ENCODE measurements at places on chromosomes 2 and 18.
A peak's percentile ranks its signal among the peaks of the same experiment; 100 is the strongest.

DNA sequence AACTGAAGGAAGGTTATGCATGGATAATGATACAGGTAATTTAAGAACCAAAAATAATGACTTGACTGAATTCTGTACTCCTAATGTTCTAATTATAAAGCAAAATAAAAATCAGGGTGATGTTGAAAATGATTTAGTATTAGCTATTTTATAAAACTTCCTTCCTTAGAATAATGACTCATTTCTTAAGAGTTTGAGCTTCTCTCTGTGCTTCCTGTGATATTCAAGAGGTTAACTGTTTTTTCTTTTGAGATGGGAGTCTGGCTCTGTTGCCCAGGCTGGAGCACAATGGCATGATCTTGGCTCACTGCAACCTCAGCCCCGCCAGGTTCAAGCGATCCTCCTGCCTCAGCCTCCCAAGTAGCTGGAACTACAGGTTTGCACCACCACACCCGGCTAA lies 14.8 kb downstream of the HADHA start:
- no peak for DNase-seq

DNA sequence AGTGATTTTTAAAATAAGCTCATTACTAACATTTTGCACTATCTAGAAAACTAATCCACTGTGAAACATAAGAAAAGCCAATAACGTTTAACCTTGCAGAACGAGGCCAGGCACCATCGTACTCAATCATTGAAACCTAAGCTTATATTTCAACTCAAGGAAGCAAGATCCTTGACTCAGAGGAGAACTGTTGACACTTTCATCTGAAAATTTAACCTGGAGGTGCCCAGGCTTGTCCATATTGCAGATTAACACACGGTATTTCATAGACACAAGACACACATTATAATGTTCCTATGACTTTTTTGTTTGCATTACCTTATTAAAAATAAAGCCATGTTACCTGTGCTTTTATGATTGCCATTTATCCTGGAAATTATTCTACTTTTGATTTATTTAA lies 89.6 kb downstream of the ZNF385B start:
- no peak for DNase-seq

GRCh38 chr18:57249179-57249578 lies 102.3 kb downstream of the BOD1L2 start:
- no peak for DNase-seq

DNA sequence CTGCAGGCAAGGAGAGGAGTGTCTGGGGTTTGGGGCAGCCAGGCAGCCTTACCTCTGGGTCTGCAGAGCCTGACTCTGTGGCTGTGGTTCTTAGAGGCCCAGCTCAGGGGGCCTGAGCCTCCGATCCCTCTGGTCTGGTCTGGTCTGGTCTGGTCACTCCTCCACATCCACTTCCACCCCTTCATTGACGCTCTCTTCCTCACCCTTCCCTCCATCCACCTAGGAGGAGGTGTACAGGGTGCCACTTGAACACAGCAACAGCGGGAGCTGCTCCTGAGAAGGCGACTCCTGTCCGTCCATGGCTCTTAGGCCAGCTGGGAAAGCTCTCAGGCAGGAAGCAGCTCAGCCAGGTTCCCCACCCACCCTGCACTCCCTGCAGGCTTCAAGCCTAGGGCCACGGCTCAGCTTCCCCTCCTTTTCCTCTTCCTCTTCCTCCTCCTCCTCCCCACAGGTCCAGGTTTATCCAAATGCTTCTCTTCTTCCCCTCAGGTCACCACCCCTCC lies 16.9 kb downstream of the GPR55 start:
- DNase-seq: no peak

- no peak for DNase-seq
Measured at GRCh38 chr2:205564346-205565141, 117.8 kb upstream of the NRP2 start.

DNA sequence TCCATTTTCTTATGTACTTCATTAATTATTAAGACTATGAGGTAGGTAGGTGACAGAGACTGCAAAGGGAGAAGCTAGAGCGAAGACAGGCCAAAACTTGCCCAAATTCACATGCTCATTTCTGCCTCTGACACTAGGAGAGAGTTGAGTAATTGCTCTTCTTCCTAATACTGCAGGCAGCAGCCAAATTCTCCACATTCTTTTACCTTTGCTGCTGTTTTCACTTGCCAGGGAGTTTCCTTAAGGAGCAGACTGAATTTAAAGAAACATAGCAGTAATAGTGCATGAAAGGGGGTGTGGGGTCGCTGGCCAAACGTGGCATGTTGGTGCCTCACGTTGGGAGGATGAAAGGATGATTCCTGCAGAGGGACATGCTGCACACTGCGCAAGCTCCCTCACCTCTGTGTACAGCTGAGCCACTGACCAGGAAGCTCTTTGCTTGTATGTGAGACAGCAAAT lies 12.3 kb downstream of the CRIM1 start:
- DNase-seq: no peak

DNA sequence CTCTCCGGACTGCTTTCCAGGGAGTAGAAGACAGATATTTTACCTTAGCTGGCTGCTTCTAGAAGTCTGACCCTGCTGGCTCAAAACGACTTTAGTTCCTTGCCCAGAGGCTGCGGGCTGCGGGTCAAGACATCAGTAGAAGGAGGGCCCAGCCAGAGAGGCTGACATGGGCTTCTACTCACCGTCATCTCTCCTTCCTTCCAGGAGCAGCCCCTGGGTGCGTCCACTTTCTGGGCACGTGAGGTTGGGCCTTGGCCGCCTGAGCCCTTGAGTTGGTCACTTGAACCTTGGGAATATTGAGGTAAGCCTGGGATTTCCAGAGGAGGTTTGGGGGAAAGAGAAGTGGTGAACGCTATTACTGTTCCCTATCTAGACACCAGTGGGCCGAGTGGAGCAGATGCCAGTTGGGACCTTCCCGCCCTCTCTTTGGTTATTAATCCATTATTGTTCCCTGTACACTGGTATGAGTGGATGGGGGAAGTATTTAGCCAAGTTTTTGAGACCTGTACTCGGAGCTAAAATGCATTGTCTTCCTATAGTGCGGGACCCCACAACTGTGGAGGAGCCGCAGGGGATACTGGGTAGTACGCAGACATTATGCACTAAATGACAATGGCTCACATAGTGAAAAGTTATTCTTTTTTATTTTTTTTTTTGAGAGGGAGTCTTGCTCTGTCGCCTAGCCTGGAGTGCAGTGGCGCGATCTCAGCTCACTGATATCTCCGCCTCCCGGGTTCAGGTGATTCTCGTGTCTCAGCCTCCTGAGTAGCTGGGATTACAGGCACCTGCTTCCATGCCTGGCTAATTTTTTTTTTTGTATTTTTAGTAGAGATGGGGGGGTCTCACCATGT lies 26.3 kb upstream of the CASP8 start:
- DNase-seq: no peak

- no peak for DNase-seq
Measured at GRCh38 chr2:23555944-23556343, 171.0 kb downstream of the KLHL29 start.

GRCh38 chr2:73225513-73226360 lies 7.3 kb downstream of the PRADC1 start:
- no peak for DNase-seq

GRCh38 chr2:228507870-228508269 lies 326.4 kb upstream of the SPHKAP start:
- DNase-seq: peak; percentile 7

DNA sequence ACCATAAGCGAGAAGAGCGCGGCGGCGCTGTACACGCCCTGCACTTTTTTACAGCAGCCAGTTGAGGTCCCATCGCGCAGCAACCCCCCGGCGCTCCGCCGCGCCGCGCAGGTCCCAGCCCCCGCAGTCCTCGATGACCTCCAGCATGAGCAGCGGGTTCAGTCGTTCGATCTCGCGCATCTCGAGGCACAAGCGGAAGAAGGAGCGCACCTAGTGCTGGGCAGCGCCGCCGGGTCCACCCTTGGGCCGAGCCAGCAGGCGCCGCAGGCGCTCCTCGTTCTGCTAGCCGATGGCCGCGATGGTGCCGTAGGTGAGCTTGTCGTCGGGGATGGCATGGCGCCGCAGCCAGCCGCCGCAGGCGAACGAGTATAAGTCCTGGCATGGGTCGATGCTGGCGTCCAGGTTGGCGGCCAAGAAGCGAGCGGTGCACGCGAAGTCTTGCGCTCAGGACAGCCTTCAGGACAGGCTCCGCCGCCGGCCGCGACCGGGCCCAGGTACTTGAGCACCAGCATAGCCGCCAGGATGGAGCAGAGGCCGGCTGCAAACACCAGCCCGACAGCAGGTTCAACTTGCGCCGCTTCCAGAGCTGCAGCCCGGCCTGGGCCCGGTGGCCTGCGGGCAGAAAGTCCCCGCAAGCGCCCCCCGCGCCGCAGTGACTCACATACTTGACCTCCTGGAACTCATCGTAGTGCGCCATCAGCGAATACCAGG lies 8.3 kb downstream of the ALPP start:
- DNase-seq: no peak

DNA sequence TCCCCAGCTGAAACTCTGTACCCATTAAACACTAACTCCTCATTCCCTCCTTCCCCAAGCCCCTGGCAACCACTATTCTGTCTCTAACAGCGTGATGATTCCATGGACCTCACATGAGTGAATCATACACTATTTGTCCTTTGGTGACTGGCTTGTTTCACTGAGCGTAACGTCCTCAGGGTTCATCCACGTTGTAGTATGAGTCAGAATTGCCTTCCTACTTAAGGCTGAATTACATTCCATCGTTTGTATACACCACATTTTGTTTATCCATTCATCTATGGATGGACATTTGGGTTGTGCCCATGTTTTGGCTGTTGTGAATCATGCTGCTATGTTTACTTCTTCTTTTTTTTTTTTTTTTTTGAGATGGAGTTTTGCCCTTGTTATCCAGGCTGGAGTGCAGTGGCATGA lies 19.6 kb upstream of the CABLES1 start:
- DNase-seq: peak; percentile 90

DNA sequence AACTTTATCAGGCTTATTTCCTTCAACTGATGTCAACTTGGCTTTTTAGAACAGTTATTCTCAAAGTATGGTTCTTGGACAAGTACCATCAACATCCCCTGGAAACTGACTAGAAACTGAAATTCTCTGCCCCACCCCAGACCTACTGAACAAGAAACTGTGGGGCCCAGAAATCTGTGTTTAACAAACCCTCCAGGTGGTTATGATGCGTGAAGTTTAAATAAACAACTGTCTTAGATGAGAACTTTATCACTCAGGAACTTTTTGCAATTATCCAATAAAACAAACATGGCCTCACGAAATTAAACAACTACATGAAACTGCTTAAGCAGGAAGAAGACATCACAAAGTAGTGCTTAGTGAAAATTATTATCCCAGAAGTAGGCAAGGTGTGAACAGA lies 4.4 kb downstream of the HIBCH start:
- no peak for DNase-seq

DNA sequence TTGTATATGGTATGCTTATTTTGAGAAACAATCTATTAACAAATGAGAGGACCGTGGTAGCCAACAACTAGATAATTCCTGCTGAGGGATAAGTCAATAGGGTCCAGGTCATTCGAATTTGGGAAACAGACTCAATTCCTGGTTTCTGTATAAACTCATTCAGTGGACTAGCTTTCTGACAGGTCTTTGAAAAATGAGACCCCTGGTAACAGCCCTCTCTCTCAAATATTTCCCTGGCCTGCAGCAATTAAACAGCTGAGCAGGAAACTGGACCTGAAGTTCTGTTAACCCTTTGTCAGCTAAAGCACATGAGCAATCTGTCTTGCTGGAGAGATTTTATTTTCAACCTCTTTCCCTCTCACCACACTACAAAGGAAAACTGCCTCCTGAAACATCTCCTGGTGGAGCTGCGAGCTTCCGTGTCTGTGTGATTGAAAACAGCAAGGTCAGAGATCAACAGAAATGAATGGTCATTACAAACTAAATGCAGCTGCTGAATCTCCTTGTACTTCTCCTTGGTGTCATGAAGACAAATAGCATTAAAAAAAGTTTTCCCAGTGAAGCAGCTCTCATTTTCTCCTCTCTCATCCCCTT lies 70.3 kb upstream of the CCDC85A start:
- no peak for DNase-seq

GRCh38 chr18:28359176-28359575 lies 182.2 kb upstream of the CDH2 start:
- DNase-seq: no peak

DNA sequence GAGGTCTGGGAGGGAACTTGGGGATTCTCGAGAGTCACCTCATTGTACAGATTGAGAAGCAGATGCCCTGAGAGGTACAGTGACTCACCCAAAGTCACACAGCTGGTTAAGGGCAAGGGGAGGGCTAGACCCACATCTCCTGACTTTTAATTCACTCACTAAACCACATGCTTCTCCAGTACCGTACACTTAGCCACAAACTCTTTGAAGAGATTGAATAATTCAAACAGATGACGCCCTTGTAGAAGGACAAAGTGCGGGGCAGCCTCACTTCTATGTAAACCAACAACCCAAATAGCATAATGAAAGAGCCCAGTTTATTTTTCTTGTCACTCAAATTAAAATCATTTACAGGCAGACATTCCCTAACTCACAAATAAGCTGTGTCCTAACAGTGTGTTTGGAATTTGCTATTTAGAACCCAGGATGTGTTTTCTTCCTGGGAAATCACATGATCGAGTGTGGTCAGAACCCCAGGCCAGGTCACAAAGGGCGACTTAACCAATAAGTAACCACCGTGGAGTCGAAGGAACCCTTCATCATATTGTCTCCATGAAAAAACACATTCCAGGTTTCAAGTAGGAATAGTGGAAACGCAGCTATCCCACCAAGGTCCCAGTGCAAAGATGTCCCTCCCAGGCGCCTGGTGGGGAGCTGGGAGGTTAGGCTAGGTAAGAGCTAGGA lies 35.8 kb upstream of the PTPN4 start:
- DNase-seq: no peak

DNA sequence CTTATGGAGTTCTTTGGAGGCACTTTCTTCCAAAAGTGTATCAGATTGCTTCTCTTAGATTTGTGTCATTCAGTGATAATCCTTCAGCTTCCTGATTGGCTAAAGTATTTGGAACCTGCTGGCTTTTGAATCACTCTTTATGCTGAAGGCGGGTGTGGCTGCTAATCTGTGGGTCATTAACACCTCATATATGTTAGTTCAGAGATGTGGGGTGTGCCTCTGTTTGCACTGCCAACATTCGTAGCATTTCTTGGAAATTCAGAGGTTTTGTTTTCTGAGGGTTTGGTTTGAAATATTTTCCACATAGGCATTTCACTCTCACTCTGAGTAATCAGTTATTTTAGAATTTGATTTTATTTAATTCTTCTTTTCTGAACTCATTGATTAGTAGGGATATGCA lies 1604.4 kb upstream of the ACVR2A start:
- peak; percentile 20 for DNase-seq

- DNase-seq: peak; percentile 84
Measured at GRCh38 chr2:45964223-45964841, 312.9 kb downstream of the PRKCE start.

GRCh38 chr2:144505245-144505831 lies 14.6 kb downstream of the ZEB2 start:
- DNase-seq: peak; percentile 41

DNA sequence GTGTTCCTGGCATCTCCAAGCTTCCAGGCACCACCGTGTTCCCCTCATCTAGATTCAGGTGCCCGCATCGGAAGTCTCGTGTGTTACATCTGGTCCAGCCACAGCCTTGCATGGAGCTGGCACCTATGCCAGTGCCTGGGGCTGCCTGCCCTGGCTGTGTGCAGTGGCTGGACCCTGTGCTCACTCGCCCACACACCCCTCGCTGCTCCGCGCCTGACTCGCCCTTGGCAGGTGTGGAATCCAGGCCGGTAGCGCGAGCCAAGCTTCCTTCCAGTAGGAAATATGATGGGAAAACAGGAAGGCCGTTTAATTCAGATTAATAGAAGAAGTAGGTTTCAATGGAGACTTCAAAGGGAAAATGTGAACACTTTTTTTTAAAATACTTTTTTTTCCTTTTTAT lies 78.0 kb downstream of the PTPN4 start:
- no peak for DNase-seq

Data from adipocyte (in vitro differentiated cells).